Activated CD4-positive, alpha-beta memory T cell treated with anti-CD3 and anti-CD28 coated beads for 36 hours (primary cell): ENCODE measurements at places on chromosomes 12 and 14. TPM values are rescaled to one million over a fixed set of nuclear protein-coding genes. Genes with fewer than 3 reads are reported as not detected.

IFNG-AS1 gene
- 1.1 TPM for total RNA-seq

FAM90A1 gene
- 0.43 TPM for total RNA-seq

ARID4A gene
- total RNA-seq, result 24.1 TPM

NANOG gene
- total RNA-seq, result not detected

KRT6C gene
- total RNA-seq, result not detected

CCDC38 gene
- total RNA-seq, result 0.24 TPM

PIWIL1 gene
- total RNA-seq, result not detected

SMAGP gene
- 0.55 TPM for total RNA-seq

ASB2 gene
- 40.6 TPM for total RNA-seq

ANKS1B gene
- 0.97 TPM for total RNA-seq

FZD10 gene
- total RNA-seq, result not detected

DHH gene
- not detected for total RNA-seq

MMP17 gene
- 0.48 TPM for total RNA-seq

APOF gene
- not detected for total RNA-seq

IFNG gene
- total RNA-seq, result 535 TPM

CYP27B1 gene
- total RNA-seq, result 8.2 TPM

E2F7 gene
- 5.8 TPM for total RNA-seq

TAS2R8 gene
- total RNA-seq, result not detected

HELB gene
- total RNA-seq, result 21.8 TPM

TRPV4 gene
- total RNA-seq, result not detected

VSIG10 gene
- 5.7 TPM for total RNA-seq

FGF6 gene
- total RNA-seq, result not detected

TPPP2 gene
- total RNA-seq, result not detected

KCNC2 gene
- not detected for total RNA-seq
